ENCODE measurements at places on chromosomes 6 and 20.

GRCh38 chr20:44040202-44040915, 125.7 kb downstream of the TOX2 start:
- no peak for DNase-seq

- no peak for DNase-seq
These were observed 21.5 kb downstream of the PKIB start for GRCh38 chr6:122631571-122632249.

DNA sequence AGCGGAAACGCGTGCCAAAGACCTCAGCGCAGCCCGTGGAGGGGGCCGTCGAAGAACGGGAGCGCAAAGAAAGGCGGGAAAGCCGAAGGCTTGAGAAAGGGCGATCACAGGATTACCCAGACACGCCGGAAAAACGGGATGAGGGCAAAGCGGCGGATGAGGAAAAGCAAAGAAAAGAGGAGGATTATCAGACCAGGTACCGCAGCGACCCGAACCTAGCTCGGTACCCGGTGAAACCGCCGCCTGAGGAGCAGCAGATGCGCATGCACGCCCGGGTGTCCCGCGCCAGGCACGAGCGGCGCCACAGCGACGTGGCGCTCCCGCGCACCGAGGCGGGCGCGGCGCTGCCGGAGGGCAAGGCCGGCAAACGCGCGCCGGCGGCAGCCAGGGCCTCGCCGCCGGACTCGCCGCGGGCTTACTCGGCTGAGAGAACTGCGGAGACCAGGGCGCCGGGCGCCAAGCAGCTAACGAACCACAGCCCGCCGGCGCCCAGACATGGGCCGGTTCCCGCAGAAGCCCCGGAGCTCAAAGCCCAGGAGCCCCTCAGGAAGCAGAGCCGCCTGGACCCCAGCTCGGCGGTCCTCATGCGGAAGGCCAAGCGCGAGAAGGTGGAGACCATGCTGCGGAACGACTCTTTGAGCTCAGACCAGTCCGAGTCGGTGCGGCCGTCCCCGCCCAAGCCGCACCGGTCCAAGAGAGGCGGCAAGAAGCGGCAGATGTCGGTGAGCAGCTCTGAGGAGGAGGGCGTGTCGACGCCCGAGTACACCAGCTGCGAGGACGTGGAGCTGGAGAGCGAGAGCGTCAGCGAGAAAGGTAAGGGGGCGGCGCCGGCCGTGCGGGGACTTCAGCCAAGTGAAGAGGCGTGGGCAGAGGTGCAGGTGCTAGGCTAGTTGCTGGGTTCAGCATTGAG, 296.2 kb downstream of the RIMS1 start:
- no peak for DNase-seq

DNA sequence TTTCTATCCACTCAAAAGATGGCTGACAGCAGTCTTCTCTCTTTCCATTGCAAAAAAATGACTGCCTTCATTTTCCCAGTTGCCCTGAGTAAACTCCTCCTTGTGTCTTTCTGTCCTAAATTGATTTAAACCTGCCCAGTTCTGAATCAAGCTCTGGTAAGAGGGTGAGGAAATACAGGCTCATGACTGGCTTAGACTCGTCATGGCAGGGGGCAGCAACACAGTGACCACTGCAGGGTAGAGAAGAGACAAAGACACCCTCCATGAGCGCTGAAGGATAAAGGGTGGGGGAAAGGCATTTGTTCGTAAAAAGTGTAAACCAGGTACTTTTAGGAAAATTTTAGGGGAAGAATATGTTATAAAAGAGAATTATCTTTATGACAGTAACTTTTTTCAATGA, 738.2 kb upstream of the FLRT3 start:
- DNase-seq: no peak

DNA sequence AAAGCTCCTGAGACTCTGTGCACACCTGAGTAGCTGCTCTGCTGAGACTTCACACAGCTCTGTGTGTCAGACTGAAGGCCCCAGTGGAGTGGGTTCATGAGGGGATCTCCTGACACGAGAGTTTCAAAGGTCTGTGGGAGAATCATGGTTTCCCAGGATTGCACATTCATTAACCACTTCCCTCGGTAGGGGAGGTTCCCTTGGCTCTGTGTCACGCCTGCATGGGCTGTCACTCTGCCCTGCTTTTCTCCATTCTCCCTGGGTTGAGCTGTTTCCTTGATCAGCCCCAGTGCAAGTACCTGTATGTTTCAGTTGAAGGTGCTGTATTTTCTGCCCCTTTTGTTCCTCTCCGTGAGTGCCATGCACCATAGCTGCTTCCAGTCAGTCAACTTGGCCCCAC, 236.9 kb downstream of the EPM2A start:
- no peak for DNase-seq

DNA sequence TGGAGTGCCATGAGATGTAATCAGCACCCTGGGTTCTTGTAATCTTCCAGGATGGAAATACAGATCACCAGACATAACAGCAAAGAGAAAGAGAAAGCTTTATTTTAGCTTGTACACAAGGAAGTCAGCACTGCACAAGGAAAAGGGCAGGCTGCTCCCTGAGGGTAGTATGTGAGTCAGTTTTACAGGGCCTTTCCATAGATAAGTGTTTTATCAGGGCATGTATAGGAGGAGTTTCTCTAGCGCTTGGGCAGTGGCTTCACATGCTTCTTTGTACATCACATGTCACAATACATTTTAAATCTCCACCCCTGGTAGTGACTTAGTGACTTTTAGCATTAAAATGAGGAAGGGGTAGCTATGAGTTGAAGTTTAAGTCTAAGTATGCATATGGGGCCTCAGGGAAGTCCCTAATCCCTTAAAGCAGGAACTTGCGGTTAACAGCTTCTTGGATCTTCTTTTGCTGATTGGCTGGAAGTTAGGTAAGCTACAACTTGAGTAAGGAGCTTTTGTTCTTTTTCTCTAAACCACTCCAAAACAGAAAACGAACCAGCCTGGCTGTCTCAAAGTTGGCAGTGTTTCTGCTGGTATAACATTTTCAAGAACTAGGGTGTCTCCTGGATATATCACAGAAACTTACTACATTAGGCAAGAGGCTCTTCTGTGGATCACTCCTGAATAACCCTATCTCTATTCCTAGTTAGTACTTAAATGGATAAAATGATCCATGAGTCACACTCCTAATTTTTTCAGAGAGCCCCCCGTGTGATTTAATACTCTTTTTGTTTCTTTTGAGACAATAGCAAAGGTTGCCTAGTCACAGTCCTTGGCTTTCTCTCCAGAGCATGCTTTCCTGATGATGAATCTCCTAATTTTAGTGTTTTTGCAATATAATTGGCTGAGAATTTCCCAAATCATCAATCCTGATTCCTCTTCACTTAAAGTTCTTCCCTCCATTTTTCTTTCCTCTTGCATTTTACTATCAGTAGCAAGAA, 60.2 kb downstream of the MRAP2 start:
- no peak for DNase-seq

DNA sequence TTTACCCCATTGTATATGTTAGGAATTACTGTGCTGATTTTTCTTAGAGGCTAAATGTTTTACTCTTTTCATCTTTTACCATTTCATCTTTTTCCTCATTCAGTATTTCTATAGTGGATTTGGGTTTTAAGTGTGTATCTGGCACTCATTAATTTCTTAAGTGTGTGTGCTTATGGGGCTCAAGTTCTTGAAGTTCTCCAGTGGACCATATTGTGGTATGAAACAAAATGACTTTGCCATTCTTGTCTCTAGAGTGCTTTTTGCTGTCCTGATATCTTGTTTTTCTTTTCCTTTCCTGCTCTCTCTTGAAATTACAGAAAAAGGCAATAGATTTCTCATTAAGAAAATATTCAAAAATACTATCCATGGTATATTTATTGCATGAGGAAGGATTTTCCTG, 123.1 kb downstream of the ARID1B start:
- DNase-seq: no peak

- no peak for DNase-seq
These were observed 1379.2 kb upstream of the DEFB115 start for GRCh38 chr20:29878281-29878741.

DNA sequence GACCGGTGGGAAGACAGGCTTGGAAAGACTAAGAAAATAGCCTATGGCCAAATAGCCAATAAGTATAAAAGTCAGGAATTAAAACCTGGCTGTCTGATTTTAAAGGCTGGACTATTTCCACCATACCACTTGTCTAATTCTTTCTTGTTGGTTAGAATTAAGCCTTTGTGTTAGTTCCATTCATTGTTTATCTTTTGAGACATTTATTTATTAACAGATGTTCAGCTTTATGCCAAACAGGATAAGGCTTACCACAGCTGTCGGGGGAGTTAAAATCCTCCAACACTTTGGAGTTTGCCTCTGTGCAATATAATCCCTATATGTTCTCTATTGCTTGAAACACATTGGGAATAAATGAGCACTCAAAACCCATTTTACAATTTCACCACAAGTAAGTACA, 208.3 kb downstream of the TMEM200A start:
- DNase-seq: no peak

- no peak for DNase-seq
These were observed 6.1 kb downstream of the PLAGL2 start for GRCh38 chr20:32201296-32201976.

DNA sequence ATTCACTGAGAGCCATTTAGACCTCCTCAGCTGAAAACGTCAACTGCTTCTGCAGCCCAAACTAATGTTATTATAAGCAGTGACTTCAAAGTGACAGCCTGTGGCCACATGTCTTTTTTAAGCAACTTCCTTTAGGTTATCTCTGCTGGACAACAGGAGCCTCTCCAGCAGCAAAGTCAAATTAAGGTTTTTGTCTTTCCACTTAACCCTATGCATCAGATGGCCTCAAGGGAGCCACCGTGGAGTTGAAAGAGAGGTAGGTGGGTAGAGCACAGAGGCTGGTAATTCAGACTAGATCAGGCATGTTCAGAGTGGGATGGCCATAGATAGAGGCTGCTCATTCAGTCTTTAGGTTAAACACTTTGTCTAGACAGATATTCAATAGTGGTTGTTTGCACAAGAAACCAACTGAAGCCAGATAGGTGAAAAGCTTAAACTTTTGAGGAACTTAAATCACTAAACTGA, 300.6 kb upstream of the ECI2 start:
- no peak for DNase-seq
